ENCODE measurements at places on chromosomes 7 and 10.
A peak's percentile ranks its signal among the peaks of the same experiment; 100 is the strongest.

DNA sequence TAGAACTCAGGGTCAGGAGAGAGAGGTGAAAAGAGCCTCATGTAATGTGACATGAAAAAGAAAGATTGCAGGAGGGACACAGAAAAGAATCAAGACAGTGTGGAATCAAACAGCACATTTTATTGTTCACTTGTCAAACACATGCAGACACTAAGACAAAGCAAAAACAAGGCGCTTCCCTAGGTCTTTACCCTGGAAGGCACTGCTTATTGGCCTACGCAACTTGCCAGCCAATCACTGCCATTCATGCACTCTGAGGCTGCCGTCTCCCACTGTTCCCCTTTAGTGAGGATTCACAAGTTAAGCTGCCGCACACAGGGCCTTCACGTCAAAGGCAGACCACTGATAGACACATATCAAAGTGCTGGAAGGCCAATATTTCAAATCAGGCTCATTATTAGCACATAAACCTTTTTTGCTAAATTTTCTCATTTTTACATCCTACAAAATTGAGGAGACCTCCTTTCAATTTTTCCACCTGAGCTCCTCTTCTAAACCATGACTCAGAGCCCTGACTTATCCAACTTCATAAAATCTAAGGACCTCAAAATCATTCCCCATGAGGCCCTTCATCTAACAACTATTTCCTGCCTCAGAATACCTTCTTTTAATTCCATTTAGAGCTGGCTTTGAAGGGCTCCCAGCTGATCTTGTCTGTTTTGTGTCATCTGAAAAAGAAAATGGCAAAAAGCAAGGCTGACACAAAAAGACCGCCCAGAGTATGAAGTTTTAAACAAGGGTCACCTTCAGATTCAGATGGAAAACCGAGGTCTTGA lies 149.4 kb downstream of the CHCHD3 start:
- DNase-seq, result no peak

GRCh38 chr10:126060261-126060931 lies 164.0 kb downstream of the FANK1 start:
- DNase-seq, result peak; percentile 76

DNA sequence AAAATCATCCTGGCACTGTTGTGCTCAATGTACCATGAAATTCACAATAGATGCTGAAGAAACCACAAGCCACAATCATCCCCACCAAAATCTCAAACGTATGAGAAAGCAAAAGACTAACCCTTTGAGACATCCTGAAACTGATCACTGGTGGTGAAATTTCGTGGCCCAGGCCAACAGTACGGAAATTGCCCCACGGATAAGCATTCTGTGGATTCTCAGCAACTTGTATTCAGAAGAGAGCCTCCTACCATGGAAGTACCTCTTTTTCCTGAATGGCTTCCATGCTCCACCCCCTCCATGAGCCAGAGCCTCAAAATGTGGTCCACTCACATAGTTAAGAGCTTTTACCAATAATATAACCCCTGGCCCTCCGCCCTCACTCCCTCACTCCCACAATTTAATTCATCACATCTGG lies 163.9 kb upstream of the AUTS2 start:
- peak; percentile 81 for DNase-seq

GRCh38 chr10:35752469-35753461 lies 110.7 kb upstream of the FZD8 start:
- peak; percentile 75 for DNase-seq

DNA sequence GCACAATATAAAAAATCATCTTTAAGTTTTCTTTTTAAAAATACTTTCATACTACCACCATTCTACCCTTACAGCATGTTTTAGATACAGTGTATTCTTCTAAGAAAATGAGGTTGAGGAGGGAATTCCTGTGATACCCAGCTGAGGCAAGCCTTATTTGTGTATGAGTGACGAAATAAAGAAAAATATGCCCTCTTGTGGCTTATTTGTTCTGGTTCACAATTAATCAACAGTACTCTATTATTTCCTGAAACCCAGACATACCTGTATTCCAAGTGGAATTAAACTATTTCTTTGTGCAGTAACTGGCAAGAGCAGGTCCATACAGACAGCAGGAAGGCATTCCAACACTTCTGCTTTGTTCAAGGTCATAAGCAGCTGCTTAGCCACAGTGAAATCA lies 4.5 kb upstream of the SEMA3D start:
- DNase-seq, result no peak

GRCh38 chr7:6451224-6451705 lies 3.5 kb upstream of the DAGLB start:
- no peak for DNase-seq

DNA sequence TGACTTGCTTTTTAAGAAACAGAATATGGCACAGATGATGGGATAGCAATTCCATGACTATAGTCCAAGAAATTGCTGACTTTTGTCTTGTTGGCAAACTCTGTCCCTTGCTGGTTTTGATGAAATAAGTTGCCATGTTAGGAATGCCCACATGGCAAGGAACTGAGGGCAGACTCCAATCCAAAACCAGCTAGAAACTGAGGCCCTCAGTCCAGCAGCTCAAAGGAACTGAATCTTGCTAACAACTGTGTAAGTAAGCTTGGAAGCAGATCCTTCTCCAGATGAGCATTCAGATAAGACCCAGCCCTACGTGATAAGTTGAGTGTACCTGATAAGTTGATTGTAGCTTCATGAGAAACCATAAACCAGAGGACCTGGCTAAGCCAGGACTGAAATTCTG lies 64.3 kb upstream of the BMPER start:
- no peak for DNase-seq

GRCh38 chr10:116476461-116476860 lies 48.8 kb downstream of the PNLIPRP3 start:
- no peak for DNase-seq

GRCh38 chr10:7813481-7813880 lies 4.8 kb upstream of the TAF3 start:
- no peak for DNase-seq

GRCh38 chr7:151764056-151764920 lies 112.6 kb downstream of the PRKAG2 start:
- DNase-seq, result no peak

- no peak for DNase-seq
These were observed 30.6 kb upstream of the ITGB1 start for GRCh38 chr10:32988604-32989003.

DNA sequence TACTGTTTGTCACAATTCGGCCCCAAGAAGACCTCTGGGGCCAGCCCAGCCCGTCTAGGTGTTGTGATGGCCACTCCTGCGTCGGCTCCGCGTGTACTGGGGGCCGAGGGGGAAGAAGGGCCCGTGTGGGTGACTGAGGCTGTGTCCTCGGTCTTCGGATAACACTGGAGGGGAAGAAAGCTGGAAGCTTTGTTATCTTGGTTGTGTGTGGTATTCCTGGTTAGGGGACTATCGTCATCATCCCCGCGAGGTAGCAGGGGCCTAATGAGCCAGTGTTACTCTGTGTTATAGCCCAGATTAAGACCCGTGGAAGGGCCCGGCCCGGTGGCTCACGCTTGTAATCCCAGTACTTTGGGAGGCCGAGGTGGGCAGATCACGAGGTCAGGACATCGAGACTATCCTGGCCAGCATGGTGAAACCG lies 854 bp downstream of the MTG1 start:
- DNase-seq, result no peak

- peak; percentile 33 for DNase-seq
These were observed 68.3 kb upstream of the FAM171A1 start for GRCh38 chr10:15439341-15439842.

DNA sequence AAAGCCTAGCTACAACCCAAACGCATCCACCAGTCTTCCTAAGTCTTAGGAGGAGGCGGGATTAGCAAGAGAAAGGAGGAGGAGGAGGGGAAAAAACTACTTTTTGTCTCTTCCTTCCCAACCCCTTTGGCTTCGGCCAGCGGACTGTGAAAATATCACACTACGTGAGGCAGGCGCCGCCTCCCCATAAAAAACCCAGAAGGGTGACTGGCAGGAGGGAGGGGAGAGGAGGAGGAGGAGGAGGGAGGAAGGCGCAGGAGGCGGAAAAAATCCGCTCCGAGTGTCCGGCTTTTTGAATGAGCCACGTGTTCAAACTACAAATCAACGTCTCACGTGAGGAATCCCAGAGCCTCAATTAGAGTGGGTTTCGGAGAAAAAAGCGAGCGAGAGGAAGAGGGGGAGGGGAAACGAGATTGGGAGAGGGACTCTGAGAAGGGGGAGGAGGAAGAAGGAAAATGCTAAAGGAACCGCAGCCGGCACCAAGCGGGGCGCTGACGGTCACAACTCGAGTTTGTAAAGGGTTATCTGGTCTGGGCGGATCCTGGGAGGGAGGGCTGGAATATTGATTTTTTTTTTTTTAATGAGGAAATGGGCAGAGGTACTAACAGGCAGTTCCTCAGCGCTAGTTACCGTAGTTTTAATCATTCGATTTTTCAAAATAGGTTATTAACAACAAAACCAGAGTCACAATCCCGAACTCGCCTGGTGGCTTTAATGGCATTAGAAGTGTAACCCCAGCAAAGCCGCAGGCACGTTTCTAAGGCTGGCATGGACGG lies at the start of gene IGF2BP3:
IGF2BP3 (minus strand) TSS at position 162 of the 776 bp plus-strand sequence. CDS start 381 bp downstream, outside the sequence.
- no peak for DNase-seq

Measured in stromal cell of bone marrow (primary cell).